Stimulated activated CD4-positive, alpha-beta T cell treated with anti-CD3 and anti-CD28 coated beads, Interleukin-2, amount 100 ng/mL, for 24 hours (primary cell): ENCODE measurements at places on chromosomes 12 and 14.
A peak's percentile ranks its signal among the peaks of the same experiment; 100 is the strongest.

- no peak for DNase-seq
Observed at GRCh38 chr12:71135812-71136176, 22.0 kb downstream of the TSPAN8 start.

DNA sequence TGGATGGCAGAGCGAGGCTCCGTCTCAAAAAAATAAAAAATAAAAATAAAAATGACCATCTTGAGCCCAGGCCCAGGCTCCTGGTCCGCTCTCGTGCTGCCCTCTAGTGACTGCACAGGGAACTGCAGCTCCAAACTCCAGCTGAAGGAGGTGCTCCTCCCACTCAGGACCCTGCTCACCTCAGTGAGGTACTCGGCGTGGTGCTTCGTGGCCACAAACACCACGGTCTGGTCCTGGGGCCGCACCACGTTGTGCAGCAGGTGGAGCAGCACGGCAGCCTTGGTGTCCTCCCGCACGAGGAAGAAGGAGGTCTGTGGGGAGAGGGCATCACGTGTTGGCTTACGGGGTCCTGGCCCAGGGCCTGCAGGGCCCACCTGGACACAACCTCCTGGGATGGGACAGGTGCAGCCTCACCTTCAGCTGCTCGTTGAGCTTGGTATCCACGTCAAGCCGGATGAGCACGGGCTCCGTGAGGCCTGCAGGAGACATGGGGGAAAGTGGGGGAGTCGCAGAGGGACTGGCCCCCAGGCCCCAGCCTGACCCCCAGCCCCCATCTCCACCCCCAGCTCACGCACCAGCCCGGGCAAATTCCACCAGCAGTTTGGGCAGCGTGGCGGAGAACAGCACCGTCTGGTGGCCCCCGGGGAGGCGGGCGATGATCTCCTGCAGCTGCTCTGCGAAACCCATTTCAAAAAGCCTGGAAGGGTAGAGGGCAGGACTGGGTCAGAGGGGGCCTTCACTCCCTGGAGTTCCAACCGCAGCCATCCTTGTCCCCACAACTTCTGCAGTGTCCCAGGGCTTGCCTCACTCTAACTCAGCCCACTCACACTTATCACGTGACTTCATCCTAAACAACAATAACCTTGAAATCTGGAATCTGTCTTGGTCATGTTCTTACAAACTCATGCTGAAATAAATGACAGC is 10.6 kb downstream of the DDX54 start:
- DNase-seq: peak; percentile 86

- DNase-seq: no peak
Observed at GRCh38 chr14:103094406-103095209, at the start of gene EXOC3L4. Gene EXOC3L4 (plus strand): TSS chr14:103094725. CDS start chr14:103100220, 5,495 bp downstream.

GRCh38 chr14:74571901-74572725 is 39.9 kb downstream of the LTBP2 start:
- peak; percentile 30 for DNase-seq

DNA sequence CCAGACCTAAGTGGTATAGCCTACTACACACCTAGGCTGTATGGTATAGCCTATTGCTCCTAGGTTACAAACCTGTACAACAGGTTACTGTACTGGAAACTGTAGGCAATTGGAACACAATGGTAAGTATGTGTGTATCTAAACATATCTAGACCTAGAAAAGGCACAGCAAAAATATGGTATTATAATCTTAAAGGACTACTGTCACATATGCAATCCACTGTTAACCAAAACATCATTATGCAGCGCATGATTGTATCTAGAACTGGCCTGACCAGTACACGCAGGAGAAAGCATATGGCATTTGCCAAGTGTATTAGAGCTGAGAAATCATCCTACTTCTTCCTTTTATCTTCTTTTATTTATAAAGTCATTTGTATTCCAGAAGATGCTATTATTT is 75.5 kb downstream of the SLC8A3 start:
- DNase-seq: no peak

GRCh38 chr12:124694846-124695497 is 127.6 kb upstream of the NCOR2 start:
- DNase-seq: no peak

- no peak for DNase-seq
Observed at GRCh38 chr12:48688836-48689235, 6.8 kb upstream of the KANSL2 start.

GRCh38 chr12:122159882-122160281 is 14.1 kb downstream of the IL31 start:
- DNase-seq: no peak

- DNase-seq: no peak
Observed at GRCh38 chr12:19896041-19896440, 456.7 kb downstream of the AEBP2 start.

- peak; percentile 52 for DNase-seq
Observed at GRCh38 chr14:59465316-59466135, at the start of gene GPR135. Gene GPR135 (minus strand): TSS chr14:59465380. CDS start chr14:59465226, 154 bp downstream.

- DNase-seq: no peak
Observed at GRCh38 chr12:51751661-51752060, 96.9 kb downstream of the FIGNL2 start.

DNA sequence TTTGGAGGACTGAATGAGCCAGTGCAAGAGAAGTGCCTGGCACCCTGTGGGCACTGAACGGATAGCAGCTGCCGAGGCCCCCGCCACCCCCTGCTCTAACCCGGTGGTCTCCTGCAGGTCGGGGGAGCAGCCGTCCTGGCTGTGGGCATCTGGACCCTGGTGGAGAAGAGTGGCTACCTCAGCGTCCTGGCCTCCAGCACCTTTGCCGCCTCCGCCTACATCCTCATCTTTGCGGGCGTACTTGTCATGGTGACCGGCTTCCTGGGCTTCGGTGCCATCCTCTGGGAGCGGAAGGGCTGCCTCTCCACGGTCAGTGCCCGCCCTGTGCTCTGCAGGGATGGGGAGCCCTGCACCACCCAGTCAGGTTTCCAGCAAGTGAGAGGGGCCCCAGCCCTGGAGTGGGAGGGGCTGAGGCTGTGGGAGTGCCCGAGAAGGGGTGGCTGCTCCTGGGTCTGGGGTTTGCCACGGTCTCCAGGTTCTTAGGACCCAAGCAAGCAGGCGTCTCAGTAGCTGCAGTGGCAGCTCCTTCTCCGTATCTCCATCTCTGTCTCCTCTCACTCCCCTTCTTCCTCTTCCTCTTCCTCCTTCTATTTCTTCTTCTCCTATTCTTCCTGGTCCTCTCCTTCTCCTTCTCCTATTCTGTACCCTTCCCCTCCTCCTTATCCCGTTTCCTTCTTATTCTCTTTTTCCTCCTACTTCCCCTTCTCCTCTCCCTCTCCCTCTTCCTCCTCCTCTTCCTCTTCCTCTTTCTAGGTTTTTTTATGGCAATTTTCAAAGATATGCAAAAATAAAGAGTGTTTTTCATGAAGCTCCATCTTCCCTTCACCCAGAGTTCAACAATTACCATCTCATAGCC is 37.4 kb downstream of the TSPAN11 start:
- no peak for DNase-seq

- no peak for DNase-seq
Observed at GRCh38 chr12:109621211-109621694, 47.7 kb downstream of the MVK start.

DNA sequence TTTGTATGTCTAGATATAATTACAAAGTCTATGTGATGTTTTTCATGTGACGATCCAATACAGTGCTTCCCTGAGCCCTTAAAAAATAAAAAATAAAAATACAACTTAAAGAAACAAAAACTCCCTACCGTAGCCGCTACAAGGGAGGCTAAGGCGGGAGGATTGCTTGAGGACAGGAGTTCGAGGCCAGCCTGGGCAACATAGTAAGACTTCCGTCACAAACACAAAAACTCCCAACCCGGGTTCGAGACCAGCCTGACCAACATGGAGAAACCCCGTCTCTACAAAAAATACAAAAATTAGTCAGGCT is 669 bp upstream of the CDKN3 start:
- no peak for DNase-seq
